ENCODE measurements at places on chromosomes 13 and 19.

DNA sequence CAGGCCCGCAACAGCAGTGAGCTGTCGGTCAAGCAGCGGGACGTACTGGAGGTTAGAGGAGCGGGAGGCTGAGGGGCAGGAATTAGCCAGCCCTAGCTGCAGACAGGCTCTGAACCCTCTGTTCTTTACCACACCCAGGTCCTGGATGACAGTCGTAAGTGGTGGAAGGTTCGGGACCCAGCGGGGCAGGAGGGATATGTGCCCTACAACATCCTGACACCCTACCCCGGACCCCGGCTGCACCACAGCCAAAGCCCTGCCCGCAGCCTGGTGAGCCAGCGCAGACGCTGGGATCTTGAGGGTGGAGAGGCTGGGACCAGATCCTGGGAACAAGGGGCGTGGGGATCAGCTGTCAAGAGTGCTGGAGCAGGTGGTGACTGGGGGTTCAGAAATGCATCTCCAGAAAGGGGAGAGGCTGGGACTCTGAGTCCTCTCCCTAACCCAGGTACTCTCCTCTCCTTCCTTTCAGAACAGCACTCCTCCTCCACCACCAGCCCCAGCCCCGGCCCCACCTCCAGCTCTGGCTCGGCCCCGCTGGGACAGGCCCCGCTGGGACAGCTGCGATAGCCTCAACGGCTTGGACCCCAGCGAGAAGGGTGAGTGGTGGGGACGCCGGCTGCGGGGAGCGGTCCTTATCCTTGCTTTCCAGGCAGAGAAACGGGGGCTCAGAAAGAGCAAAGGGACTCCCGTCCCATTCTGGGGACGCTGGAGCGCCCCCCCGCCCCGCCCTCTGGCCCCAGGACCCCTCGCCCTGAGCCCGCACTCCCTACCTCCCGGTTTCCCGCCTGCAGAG, 10.4 kb downstream of the EPS8L1 start:
- no peak for DNase-seq

DNA sequence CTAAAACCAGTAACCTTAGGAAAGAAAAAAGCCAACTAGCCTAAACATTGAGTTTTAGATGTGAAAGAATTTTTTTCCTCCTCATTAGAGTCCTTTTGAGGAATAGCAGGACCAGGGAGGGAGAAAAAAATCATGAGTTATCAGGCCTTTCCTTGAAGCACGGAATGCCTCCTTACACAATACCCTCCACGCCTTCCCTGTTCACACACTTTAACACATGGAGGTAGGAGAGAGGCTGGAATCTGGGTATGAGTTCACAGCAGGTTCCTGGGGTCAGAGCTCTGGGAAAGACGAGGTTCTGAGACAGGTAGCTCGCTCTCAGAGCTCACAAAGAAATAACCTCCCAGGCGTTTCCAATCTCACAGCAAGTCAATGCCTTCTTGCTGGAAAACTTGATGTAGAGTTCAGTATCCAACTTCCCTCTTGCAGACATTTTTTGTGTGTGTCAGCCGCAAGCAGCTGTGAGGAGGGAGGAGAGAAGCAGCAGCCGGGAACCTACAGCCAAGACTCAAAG, 716 bp downstream of the ZNF573 start:
- DNase-seq = peak; percentile 37

- peak; percentile 91 for DNase-seq
Observed at GRCh38 chr19:5827891-5828660, 11.4 kb downstream of the FUT6 start.

DNA sequence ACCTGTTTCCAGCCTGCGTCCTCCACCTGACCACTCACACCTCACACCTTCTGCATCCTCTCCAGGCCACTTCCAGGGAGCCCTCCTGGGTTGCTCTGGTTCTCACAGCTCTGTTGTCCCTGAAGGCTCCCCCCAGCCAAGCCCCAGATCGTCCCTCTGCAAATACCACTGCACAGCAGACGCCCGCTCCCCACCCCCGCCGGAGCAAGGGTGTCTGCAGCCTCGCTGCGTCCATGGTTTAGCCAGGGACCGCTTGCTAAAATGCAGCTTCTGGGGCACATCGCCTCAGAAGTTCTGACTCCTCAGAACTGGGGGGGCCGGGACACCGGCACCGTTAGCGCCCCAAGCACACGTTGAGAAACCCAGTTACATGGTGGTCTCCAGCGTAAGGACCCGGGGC, 983 bp downstream of the LINGO3 start:
- DNase-seq = no peak

DNA sequence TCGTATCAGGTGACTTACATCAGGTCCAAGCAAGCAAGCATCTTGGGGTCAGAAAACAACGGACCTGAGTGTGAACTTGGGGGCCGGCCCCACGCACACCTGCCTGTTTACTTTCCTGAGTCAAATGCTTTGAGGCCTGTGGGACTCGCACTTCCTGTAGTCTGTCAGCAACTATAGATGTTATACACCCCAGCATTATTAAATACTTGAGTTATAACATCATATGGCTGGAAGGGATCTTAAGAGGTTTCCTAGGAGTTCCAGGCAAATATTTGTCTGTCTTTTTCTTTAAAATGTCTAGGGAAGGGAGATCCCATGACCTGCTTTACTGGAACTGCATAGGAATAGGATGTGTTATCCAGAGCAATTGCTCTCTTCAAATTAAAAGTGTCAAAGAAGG, 280.6 kb downstream of the SHISA2 start:
- DNase-seq = no peak

DNA sequence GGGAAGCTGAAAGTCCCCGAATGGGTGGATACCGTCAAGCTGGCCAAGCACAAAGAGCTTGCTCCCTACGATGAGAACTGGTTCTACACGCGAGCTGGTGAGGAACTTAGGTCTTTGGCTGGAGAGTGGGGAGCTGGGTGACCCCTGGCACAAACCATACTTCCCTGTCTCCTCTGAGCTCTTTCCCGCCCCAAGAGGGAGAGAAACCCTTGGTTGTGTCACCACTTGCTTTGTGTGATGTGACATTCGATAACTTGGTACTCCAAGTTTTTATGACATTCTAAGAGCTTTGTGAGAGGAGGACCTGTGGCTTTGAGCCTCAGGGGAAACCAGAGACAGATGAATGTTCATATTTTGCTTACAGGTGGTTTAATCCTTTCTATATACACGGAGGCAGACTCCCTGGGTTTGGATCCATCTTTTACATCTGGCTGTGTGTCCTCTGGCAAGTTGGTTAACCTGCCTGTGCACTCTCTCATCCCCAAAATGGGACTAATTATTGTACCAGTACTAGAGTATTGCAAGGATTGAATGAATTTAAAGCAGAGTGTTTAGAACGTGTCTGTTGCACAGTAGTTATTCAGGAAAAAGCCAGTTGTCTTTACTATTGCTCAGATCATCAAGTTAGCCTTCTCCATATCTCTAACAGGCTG, 1.2 kb downstream of the RPS19 start:
- no peak for DNase-seq

- peak; percentile 0 for DNase-seq
Observed at GRCh38 chr13:37488726-37489125, 109.8 kb downstream of the POSTN start.

DNA sequence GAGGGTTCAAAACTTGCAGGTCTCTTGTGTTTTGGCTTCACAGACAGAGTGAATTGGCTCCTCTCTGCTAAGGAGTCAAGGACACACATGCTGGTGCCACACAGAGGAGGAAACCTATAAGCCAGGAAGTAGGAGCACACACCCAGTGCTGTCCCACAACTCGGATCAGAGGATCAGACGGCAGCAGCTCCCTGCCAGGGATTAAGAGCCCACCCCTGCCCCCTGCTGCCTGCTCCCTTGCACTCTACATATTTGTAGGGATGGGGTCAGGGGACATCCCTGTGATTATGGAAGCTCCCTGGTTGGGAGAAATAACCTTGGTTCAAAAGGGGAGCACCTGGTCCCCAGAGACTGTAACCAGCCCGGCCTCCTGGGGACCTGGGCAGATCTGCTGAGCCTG, 77.5 kb upstream of the CLDN10 start:
- DNase-seq = no peak

- DNase-seq = peak; percentile 39
Observed at GRCh38 chr19:861756-862580, 2.5 kb downstream of the CFD start.

GRCh38 chr13:24851546-24851945, 87.6 kb downstream of the RNF17 start:
- DNase-seq = no peak

GRCh38 chr19:6091771-6092291, 18.5 kb downstream of the RFX2 start:
- peak; percentile 85 for DNase-seq

DNA sequence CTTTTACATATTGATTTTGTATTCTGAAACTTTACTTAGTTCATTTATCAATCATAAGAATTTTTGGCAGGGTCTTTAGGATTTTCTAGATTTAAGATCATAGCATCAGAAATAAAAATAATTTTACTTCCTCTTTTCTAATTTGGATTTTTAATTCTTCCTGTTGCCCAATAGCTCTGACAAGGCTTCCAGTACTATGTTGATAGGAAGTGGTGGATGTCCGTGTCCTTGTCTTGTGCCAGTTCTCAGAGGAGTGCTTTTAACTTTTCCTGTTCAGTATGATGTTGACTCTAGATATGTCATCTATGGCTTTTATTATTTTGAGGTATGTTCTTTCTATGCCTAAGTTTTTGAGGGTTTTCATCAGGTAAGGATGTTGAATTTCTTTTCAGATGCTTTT, 7.7 kb upstream of the KIR2DL4 start:
- no peak for DNase-seq

DNA sequence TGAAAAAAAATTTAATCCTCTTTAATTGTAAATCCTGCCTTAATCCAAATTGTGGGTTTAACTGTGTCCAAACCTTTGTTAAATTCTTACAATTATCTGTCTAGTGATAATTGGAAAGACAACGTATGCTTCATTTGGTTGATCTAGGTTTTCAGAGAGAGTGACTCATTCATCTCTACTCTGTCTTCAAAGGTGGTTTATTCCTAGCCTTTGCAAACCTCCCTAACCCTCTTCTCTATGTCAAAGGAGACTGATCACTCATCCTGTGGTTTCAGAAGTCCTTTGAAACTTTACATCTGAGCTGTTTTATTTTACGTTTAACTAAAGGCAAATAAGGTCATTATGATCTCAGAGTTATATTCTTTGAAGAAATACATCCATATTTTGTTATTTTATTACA, 8.8 kb upstream of the OXGR1 start:
- DNase-seq = peak; percentile 5

DNA sequence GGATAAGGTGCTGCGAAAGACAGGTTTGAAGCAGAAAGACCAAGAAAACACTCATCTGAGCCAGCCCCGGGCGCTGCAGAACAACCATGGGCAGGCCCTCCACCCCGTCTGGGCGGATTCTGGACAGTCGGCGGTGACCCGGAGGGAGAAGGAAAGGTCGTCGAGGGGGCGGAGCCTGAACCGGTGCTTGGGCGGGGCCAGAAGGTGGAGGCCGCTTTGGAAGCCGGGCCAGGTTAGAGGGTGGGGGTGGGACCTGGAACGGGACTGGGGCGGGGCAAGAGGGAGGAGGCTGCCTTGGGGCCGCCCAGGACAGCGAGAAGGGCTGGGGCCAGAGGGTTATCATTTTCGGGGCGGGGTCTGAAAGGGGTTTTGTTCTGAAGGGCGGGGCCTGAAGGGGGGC, 5.0 kb upstream of the ZNF765 start:
- no peak for DNase-seq

GRCh38 chr13:69391756-69392155, 715.9 kb upstream of the ATXN8OS start:
- no peak for DNase-seq

GRCh38 chr19:34577056-34577455, 95.5 kb downstream of the WTIP start:
- DNase-seq = no peak

- no peak for DNase-seq
Observed at GRCh38 chr13:111153977-111154332, 38.8 kb downstream of the ARHGEF7 start.

DNA sequence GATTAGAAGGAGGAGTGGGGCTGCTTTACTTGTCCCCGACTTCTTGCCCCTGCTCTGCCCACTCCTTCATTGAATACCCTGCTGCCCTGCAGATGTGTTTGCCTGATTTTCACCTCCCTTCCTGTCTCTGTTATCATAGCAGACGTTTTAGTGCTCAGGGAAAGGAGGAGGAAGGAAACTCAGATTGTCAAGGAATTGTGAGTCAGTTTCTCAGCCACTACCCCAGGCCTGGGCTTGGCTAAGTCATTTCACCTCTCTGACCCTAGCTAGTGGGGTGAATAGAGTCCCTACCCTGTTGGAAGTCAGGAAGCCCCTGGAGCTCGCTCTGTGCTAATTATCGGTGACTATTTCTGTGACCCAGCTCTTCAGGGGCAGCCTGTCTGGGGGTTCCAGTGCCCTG, 3.9 kb downstream of the BCKDHA start:
- no peak for DNase-seq

- no peak for DNase-seq
Observed at GRCh38 chr19:5269926-5270325, 70.7 kb downstream of the PTPRS start.

GRCh38 chr13:50592412-50593155, 250.9 kb downstream of the DLEU7 start:
- peak; percentile 79 for DNase-seq

GRCh38 chr13:29439601-29440388, 155.7 kb downstream of the SLC7A1 start:
- DNase-seq = no peak

DNA sequence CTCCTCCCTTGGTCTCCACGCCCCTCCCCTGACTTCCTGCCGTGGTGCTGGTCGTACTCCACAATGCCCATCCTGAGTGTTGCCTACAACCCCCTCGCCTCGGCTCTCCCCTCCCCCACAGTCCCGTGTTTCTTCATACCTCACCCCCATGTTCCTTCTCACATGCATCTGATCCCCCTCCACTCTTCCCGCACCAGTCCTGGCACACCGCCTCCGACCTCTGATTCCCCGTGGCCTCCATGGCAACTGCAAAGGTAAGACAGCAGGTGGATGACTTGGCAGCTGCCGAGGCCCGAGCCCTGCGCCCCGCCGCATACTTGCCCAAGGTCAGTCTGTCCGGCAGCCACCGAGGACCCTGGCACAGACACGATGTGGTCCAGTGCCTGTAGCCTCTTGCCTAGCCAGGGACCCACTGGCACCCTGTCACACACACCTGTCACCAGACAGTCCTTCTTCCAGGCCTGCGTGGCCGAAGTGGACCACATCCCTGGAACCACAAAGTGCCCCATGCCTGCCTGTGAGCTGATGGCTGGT, 16.1 kb upstream of the SDHAF1 start:
- no peak for DNase-seq

GRCh38 chr19:41784743-41785142, 11.6 kb upstream of the CEACAM3 start:
- DNase-seq = no peak

Measured in kidney tubule cell (primary cell).